Mammary epithelial cell (primary cell): ENCODE measurements at places on chromosomes 2 and 18.

DNA sequence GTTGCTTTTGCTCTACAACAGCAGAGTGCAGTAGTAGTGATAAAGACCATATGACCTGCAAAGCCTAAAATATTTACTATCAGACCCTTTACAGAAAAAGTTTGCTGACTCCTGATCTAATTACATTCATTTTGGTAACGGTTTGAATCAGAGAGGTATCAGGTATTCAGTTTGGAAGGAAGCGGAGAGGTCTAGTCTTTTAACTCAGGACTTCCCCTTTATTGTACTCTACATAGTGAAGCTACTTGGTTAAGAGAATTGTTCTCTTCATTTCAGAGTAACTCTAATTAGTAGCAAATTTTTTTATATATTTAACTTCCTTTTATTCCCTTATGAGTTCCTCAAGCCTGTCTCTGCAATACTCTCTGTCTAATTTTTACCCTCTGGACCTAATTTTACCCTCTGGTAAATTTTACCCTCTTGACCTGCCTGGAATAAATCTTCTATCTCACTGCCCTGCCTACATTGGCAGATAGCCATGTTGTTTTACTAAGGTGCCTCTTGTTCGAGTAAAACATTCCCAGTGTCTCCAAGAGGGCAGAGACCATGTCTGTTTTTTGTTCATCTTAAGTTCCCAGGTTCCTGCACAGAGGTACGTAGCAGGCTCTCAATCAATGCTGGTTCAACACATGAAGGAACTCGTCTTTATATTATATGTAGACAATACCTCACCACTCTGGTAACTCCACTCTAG lies 170.6 kb downstream of the DNAH6 start:
- no peak for DNase-seq

DNA sequence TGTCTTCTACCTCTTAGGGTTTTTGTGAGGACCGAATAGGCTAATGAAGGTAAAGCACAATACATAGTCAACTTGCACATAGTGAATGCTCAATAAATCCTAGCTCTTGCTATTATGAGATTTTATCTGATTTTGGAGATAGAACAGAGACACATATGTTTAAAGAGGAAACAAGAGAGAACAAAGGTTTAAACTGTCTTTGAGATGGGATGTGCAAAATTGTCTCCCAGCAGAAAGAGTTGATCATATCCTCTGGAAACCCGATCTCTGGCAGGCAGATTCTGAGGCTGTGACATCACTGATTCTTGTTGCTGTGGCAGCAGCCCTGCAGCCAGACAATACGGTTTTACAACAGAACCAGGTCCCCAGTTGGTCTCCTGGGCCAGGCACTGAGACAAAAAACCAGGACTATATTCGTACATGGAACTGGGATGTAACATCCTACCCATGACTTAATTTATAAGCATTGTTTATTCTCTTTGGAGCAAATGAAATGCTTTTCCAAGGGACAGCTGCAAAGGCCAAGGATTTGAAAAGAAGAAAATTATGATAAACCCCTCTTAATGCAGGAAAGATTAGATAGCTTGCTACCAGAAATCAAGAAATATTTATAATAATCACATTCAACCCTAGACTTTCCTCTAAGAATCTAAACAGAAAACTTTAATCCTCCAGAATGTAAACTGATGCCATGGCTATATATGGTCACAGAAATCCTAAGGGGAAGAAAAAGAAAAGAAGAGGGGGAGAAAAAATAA lies 80.2 kb downstream of the SLC8A1 start:
- DNase-seq, result no peak

- DNase-seq, result no peak
Observed at GRCh38 chr2:160254189-160254762, 54.2 kb upstream of the ITGB6 start.

DNA sequence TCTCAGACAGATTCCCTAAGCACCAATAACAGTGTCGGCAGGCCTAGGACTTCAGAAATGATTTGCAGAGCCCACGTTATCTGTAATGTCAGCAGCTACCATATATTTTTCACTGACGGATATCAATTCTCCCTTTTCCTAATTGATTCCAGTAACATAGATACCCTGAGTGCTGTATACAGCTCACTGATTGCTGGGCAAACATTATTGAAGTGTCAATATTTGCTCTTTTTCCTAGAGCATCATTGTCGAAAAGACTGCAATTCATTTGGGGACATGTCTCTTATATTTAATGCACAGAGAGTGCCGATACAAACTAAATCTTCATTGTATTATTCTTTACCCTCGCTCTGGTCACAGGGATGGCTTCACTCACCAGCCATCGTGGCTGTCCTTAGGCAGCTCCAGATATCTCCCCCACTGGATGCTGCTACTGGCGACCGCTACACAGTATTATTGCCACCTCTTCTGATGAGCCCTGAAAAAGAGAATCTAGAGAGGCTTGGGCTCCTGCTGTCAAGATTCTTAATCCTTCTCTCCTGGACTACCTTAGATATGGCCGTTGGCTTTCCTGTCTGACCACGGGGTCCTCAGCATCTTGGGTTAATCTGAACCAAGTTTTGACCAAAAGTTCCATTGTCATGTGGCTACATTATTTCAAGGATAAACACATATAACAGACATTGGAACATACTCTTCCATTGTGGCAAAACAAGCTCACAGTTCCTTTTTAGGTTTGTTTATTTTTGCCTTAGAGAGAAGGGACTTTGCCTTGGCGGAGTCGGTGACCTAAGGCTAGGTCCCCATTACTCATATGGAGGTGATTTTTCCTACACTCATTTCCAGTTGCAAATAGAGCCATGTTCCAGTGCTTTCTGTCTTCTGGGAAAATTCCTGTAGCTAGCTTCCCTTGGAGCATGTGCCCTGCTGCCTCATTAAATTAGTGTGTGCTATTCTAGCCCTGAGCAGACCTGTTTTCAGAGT lies 105.4 kb downstream of the CPO start:
- no peak for DNase-seq

DNA sequence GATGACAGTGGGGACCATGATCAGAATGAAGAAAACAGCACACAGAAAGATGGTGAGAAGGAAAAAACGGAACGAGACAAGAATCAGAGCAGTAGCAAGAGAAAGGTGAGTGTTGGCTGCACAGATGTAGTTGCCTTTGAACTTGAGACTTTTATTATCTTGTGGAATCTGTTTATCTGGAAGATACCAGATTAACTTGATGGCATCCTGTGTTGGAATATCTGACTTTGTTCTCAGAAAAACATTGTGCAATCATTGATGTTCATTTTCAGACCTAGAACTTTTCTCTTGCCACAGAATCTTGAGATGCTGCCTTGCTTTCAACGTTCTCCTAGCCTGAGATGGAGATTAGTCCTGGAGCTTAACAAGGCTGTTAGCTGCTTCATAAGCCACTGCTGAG lies 5.9 kb downstream of the EIF4E2 start:
- no peak for DNase-seq

- no peak for DNase-seq
Observed at GRCh38 chr2:232431705-232432590, 24.0 kb upstream of the ALPI start.

DNA sequence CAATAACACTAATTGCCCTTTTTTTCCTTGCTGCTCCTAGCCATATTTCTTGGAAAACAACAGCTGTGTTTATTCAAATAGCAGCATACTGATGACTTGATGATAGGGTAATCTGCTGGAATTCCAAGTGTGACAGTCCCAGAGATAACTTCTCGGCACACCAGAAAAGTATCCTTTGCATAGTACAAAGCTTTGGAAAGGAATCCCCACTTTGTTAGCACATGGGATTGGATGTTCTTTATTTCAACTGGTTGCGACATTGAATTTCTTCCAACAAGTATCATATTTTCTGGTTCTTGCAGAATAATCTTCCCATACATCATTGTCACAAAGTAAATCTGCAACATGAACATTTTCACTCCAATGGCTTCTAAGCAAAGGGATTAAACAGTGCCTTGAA lies 445.8 kb upstream of the ACVR2A start:
- DNase-seq, result no peak
